SK-N-SH (cell line): ENCODE measurements at places on chromosomes 4 and X.

DNA sequence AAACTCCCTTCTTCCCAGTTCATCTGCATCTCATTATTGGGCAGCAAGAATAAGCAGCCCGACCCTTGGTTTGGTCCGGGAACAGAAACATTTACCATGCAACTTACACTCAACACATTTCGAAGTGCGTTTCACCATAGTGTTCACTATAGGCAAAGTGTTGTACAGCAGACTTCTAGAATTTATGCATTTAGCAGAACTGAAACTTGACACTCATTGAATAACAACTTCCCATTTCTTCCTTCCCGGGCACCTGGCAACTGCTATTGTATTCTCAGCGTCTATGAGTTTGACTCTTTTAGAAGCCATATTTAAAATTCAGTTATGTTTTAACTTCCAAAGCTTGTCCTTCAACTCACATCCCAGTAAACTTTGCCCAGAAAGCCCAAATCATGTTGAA, 840.6 kb downstream of the NLGN4X start:
- DNase-seq: no peak

- DNase-seq: no peak
These were observed 30.3 kb downstream of the SEPSECS start for GRCh38 chr4:25129917-25130316.

DNA sequence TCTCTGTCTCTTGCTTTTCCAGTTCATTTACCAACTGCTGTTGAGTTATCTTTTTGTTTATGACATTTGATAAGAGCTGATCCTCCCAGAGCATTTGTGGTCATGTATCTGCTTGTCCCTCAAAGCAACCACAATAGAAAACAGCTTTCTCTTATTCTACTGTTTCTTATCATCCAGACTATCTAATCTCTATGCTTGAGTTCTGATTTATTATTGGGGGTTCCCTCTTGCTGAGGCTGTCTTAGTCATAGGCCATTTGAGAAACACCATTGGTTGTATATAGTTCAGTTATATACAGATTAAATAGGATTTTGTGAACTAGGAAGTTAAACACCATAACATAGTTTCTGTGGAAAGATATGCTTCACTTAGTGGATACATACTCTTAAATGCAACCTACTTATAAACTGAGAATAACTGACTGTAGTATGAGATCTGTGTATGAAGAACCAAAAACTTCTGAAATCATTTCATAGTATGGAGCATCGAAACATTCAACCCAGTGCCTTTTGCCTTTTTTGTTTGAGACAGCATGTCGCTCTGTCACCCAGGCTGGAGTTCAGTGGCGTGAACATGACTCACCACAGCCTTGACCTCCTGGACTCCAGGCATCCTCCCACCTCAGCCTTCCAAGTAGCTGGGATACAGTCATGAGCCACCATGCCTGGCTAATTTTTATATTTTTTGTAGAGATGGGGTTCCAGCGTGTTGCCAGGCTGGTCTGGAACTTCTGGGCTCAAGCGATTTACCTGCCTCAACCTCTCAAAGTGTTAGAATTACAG, 75.8 kb downstream of the STIM2 start:
- DNase-seq: no peak

- no peak for DNase-seq
These were observed 55.9 kb downstream of the RBM47 start for GRCh38 chr4:40573593-40574311.

GRCh38 chrX:17595456-17596035, 141.7 kb upstream of the SCML1 start:
- DNase-seq: no peak

DNA sequence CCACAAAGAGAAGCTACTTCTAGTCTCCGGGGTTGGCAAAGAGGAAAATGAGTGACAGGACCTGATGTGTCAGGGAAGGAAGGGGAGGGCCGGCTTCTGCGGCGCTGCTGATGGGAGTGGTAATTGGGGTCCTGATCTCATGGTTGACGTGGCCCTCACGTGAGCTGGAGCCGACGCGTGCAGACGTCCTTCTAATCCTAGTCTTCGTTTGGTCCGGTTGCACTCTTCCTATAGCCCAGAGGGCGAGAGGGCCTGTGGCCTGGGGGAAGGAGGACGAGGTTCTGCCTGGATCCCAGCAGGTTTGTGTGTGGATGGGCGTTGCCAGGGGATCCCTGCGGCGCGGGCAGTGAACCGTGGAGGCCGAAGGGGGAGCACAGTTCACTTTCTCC, at the start of gene ARMCX1:
Gene ARMCX1, plus strand, starts transcription at position 186 of the 389 bp plus-strand sequence. CDS start 2,384 bp downstream, outside the sequence.
- DNase-seq: peak; percentile 74

- DNase-seq: no peak
These were observed 100.5 kb downstream of the AASDH start for GRCh38 chr4:56286763-56287162.

DNA sequence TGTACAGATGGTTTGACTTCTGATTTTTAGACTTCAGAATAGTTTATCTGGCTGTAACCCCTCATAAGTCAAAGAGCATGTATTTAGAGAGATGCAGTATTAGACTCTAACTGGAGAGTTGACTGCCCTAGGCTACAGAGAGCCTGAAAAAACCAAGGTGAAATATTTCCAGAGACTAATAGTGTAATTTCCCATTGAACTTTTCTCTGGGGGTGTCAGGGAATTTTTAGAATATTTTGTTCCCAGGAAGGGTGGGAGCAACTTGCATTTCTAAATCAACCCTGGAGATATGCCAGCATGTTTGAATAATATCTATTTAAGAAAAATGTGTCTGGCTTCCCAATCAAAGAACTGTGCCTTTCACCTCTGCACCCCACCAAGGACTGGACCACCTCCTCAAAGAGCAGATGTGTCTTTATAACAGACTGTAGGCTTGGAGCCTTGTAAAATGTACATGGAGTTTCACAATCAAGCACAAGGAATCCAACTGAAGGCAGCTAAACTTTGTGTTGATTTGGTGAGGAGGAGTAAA, 2.0 kb downstream of the ANXA3 start:
- no peak for DNase-seq

DNA sequence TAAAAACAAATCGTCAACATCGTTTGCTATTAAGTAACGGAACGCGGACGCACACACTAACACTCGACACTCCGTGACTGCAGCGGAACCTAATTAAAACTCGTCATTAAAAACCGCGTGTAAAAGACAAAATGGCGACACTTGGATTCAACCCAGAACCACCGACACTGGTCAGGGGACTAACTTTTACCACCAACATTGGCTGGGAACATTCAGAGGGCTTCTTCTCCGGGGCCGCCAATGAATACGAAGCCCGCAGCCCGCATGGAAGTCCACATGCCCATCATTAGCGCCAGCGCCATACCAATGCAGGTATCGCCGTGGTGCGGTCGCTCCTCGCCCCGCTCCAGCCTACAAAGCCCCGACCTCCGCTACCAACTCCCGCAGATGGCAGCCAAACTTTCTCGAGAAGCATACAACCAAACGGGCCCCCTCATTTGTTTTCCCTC, 498 bp downstream of the RBMX start:
- peak; percentile 18 for DNase-seq

DNA sequence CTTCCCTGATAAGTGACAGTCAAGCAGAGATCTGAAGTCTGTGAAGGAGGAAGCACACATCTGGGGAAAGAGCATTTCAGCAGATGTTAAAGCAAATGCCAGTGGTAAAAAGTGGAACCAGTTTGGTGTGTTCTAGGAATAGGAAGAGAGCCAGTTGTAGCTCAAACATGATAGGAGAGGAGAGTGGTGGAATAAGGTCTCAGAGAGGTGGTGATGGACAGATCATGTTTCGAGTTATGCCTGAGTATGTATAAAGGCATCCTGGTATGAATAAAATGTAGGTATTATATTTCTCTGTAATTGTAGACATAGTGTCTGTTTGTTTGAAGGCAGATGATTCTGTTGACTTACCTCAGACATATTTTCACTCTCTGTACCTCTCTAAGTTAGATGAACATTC, 89.1 kb downstream of the LARP7 start:
- no peak for DNase-seq

DNA sequence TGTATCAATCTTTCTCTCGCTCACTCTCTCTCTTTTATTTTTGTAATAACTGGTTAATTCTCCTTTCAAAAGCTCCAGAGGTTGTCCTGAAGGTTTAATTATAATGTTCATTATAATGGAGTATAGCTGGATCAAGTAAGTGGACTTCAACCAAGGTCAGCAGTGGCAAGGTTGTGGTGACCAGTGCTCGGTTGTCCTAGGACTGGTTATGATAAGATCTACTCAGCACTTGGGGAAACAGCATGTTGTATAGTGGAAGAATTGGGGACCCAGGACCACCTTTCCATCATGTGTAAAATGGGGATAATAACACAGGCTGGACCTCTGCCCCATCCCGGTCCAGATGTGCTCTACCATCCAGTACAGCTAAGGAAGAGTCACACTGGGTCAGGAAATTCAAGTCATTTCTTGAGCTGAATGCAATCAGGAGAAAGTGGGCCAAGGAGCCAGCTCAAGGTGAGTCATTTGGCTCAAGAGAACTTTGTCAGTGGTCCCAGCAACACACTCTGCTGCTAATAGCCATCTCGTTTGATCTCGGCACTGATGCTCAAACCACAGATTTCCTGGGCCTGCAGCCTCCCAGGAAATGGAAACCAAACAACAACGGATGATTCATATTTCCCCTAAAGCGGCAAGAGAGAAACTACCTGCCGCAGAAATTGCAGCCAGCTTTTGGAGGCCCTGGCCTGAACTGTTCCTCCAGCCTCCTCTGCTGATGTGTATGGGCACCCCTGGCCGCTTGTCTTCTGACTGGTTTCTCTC, 123.6 kb upstream of the RBPJ start:
- DNase-seq: no peak

DNA sequence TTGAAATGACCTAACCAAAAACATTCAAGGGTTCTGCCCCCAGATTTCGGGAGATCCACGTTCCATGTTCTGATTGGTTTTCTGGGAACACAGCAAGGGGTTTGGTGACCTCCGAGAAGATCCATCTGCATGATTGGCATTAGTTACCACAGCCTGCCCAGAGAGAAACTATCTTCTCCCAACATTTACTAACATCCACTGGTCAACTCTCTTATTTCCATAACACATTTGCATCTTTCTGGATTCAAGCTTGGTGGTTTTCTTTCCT, 15.6 kb downstream of the SHOX start:
- no peak for DNase-seq

DNA sequence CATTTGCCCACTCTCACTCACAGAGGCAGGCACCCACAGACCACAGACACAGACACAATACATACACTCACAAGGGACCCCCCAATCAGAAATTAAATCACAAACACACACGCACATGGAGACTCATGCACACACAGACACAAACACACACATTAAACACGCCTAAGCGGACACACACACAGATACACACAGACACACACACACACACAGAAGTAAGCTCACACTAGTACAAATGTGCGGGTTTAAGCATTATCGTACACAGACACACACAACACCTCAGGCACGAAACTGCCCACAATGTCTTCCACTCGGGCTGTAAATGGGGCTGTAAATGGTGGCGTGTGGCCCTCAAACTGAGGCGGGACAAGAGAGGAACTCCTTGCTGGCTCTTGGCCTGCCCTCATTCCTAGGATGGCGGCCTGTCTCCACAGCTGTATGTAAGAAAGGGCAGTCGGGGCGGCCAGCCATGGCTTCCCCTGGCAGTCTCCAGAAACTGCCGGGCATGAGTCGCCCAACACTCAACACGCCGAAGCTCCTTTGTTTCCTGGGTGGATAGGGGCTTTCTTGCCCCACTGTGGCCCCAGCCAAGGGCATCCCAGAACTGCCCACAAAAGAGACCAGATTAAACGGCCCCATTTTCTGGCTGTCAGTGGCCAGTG, 53.9 kb downstream of the NBDY start:
- peak; percentile 28 for DNase-seq

- peak; percentile 49 for DNase-seq
These were observed 1.2 kb upstream of the CDK16 start for GRCh38 chrX:47217121-47217851.

- peak; percentile 5 for DNase-seq
These were observed 45.3 kb downstream of the SHISA3 start for GRCh38 chr4:42442601-42443000.

- no peak for DNase-seq
These were observed 21.0 kb downstream of the EPGN start for GRCh38 chr4:74329307-74329706.

- DNase-seq: no peak
These were observed 333.8 kb upstream of the PCDH7 start for GRCh38 chr4:30386266-30386895.

DNA sequence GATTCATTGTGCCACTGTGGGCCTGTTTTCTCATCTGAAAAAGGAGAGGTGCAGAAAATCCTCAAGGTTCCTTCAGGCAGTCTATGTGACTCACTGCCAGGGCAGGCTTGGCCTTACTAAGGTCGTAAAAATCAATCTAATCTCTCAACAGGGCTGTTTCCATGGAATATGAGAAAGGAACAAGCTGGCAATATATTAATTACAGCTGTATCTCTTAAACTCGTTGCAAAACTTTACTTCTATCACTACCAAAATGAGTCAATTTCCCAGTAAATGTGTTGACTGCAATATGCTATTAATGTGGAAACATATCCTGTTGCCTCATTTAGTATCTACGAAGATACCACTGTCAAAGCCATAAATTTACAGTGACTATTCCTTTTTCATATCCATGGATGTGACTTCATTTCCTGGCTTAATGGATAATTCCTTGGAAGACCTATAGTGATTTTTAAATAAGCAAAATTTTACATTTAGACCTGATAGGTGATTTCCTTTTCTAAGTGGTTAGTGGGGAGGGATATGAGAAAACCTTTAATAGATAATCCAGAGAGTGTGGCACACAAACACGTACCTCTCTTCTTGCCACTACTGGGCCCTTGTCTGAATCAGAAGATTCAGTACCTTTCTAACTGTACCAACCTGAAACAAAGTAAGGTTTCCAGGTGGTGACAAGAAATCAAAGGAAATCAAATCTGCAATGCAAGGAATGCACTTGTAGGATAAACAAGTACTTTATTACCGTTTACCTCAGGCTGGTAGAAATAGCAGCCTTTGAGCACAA, 127.4 kb upstream of the FTHL17 start:
- no peak for DNase-seq

DNA sequence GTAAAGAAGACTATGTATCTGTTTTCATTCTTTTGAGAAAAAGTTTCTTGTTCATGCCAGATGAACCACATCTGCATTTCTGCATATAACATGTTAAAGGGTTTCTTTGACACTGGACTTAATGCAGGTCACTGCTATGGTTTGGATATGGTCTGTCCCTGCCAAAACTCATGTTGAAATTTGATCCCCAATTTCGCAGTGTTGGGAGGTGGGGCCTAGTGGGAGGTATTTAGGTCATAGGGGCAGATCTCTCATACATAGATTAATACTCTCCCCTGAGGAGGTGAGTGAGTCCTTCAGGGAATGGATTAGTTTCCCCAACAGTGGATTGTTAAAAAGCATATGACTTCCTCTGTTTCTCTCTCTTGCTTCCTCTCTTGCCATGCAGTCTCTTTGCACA, 45.9 kb upstream of the TMEM33 start:
- no peak for DNase-seq

DNA sequence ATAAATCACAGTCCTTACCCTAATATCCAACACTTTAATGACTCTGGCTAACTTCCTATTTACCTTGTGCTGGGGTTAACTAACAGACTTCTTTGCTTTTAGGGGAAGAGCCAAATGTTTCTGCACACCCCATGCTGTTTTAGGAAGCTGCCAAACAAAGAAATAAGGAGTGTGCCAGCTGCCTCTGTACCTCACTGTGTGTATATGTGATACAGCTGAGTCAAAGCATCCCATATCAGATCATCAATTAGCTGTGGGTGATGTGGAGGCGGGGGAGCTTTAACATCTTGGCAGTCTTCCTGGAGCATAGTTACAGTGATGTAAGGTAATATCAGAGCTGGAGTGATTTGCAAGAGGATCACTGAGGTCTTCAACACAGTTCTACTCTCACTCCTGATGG, 95.4 kb downstream of the COL25A1 start:
- DNase-seq: peak; percentile 0
